PC-3 (cell line): ENCODE measurements at places on chromosomes 7 and 10. TPM values are rescaled to one million over a fixed set of nuclear protein-coding genes. Genes with fewer than 3 reads are reported as not detected.

Gene LIPJ
- total RNA-seq, result not detected in 2 replicates

Gene CRYGN
- 0.11 TPM in 1 of 2 replicates, not detected in the other for total RNA-seq

Gene FIGNL1
- total RNA-seq, result 27.2 and 28.9 TPM in 2 replicates

Gene PTPN12
- 26.2 and 34.3 TPM in 2 replicates for total RNA-seq

Gene ARL4A
- total RNA-seq, result 23.7 and 25.1 TPM in 2 replicates

Gene TWIST1
- 15.7 and 22.3 TPM in 2 replicates for total RNA-seq

Gene IL15RA
- 4.4 and 5.9 TPM in 2 replicates for total RNA-seq

Gene ACSM6
- not detected in 2 replicates for total RNA-seq

Gene GNGT1
- not detected in 2 replicates for total RNA-seq

Gene RBP3
- total RNA-seq, result not detected in 2 replicates
